ENCODE measurements at places on chromosomes 7 and 10.

DNA sequence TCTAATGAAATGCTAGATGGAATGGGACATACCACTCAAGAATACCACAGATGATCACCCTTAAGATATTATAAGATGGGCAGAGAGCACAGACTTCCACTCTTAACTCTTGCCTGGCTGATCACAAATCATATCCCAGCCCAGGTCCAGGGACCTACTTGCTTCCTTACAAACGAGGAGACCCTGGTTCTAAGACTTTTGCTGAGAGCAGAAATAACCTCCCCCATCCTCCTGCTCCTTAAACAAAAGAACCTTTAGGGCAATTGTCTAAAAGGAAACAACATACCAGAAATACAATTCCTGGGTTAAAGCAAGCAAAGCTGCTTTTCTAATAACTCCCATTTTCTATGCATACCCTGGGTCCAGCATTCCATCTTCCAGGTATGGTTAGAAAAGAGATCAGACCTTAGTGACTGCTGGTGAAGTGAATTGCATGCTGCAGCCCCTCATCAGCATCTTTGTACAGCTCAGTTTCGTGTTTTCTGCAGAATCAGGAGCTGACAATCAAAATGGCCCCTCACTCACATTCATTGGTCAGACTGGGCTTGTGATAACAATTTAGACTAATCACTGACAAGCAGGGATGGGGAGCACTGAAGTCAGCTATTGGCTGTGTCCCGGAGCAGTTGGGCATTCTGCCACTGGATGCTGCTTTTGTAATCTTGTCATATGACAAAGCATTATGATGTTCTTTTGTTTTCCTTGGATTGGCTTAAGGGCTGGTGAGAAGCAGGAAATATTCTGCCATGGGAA lies 14.6 kb downstream of the IFIT3 start:
- no peak for DNase-seq

DNA sequence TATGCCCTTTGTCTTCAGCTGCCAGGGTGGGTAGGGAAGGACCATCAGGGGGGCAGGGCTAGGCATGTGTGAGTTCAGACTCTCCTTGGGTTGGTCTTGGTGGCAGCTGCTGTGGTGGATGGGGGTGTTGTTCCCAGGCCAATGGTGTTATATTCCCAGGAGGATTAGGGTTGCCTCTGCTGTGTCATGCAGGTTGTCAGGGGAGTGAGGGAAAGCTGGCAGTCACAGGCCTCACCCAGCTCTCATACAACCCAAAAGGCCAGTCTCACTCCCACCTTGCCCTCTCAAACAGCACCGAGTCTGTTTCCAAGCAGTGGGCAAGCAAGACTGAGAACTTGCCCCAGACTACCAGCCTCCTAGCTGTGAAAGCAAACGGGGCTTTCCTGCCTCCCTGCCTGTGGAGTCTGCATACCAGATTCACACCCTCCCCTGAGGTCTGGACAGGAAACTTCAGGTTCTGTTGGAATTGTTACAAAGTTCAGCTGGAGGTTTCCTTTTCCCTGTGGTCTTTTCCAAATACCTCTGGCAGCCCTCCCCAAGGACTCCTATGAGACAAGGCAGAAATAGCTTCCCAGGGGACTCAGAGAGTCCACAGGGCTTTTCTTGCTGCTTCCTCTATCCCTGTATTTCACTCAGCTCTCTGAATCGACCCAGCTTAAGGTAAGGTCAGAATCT lies 1.4 kb downstream of the HYAL4 start:
- DNase-seq, result no peak

- no peak for DNase-seq
Observed at GRCh38 chr7:23404546-23405239, 65.6 kb downstream of the IGF2BP3 start.

DNA sequence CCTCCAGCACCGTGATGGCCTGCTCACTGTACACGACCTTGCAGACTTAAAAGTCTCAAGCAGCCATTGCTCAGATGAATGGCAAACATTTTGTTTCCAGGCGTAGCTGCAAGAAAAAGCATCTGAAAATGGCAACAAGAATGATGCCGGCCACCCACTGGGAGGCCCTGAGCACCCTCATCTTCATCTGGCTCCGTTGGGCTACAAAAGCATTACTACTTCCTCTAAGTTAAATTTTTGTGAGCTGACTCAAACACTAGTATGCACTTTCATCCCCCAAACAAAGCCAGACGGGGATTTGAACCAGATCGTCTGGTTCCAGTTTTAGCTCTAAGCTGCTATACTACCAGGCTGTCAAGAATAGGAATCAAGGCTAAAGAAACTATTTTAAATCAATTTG lies 116.6 kb upstream of the CDK1 start:
- no peak for DNase-seq

DNA sequence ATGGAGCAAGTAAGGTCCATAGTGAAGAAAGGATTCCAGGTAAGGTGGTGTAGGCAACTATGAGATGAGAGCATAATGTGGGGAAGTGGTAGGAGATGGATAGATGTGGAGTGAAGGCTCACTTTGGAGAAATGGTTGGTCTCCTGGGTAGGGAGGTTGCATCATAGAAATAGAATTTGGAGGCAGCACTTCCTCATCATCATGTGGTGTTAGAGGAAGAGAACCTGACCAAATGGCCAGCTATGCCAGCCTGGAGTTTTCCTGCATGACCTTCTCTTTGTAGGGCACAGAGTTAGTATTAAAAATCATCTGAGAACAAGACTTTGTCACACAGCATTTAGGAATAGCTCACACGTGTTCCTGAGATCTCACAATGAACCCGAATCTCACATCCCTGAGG lies 126.7 kb upstream of the CXCL12 start:
- DNase-seq, result no peak

- no peak for DNase-seq
Observed at GRCh38 chr10:4673279-4674040, 152.5 kb upstream of the AKR1E2 start.

- DNase-seq, result no peak
Observed at GRCh38 chr10:113820507-113820906, 33.4 kb downstream of the DCLRE1A start.

- no peak for DNase-seq
Observed at GRCh38 chr10:24891823-24892222, 60.6 kb downstream of the PRTFDC1 start.

DNA sequence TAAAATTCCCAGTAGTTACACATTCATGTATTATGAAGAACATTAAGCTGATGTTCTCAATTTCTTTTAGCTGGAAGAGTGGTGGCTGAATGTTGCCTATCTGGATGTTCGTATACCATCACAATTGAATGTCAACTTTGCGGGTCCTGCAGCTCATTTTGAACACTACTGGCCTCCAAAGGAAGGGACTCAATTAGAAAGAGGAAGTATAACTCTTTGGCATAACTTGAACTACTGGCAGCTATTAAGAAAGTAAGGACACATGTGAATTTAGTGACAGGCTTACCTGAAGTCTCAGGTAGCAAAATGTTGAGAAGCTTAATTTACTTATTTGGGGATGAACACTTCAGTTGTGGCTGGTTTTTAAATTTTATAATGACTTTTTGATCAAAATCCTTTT lies 15.9 kb downstream of the CROT start:
- no peak for DNase-seq

GRCh38 chr10:70364772-70365091 lies 17.7 kb downstream of the LRRC20 start:
- DNase-seq, result no peak
